ENCODE measurements at places on chromosomes 2 and 18.

DNA sequence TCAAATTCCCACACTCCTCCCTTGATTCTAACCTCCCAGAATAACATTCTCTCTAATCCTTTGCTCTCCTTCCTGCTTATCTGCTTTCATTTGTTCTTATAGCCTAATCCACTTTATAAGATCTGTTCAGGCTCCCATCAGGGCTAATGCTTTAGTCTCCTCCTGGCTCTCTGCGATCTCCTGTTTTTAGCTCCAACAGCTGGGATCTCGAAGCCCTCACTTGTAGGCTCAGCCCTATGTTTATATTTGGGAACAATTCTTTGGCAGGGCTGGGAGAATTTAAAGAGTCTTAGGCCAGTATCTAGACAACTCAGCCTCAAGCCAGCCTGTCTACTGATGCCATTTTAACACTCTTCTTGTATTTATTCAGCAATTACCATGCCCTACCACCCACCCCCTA lies 27.2 kb upstream of the RAPH1 start:
- DNase-seq, result no peak

DNA sequence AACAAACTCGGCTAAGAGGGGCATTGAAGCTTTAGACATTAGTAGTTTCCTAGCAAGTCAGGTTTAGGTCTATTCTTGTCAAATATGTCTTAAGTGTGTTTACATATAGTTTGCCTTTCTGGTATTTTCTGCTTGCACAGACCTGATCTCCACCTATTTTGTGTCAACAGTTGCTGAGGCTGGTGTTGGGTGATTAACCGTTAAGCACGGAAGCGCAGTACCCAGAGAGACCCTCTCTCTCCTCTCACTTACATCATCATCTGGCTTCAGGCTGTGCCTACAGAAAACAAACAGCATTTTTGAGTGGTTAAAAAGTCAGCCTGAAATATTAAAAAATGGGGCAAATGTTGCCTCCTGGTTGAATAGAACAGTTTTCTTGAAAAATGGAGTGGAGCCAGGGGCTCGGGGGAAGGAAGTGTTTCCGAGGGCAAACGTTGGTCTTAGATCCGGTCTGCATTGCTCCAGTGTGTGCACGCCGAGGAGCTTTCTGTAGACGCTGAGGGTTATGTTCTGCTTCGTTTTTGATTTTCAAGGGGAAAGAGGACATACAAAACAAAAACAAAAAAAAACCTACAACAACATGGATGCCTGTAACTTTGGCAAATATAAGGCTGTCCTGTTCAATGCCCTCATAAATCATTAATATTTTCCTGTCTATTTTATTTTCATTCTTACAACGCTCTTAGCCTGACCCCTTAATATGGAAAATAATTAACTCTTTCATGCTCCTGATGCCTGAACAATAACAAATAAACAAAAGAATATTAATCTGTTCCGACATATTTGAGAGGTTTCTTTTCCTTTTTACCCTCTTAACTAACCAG lies 120.8 kb downstream of the MEIS1 start:
- no peak for DNase-seq

GRCh38 chr2:238286551-238286950 lies 1.9 kb downstream of the PER2 start:
- DNase-seq, result no peak

GRCh38 chr2:238290091-238290509 lies 1.7 kb upstream of the PER2 start:
- DNase-seq, result no peak

DNA sequence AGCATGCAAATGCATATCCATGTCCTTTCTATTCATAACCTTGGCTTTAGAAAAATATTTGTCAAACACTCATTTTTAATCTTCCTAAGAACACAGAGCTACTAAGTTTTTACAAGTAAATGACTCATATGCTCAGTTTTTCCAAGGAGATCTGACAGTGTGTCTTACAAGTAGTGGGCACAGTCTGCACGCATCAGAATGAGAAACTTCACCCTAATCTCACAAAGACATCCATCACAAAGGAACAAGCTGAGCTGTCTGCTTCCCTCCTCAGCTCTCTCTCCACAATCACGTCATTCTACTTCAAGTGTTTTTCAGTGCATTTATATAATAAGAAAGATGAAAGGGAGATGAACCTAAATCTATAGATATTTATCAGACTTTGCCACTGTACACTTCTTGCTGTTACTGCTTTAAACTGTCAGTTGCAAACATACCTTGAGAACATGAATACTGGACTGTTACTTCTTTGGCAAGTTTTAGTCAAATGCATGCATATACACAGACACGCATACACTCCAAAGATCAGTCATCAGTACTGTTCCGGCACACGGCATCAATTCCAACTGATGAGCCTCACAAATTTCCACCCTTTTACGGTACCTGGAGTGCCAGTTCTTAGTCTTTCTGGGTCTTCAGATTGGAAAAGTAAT lies 75.7 kb downstream of the RBMS1 start:
- DNase-seq, result no peak

GRCh38 chr2:20704886-20705285 lies 37.9 kb downstream of the GDF7 start:
- no peak for DNase-seq

DNA sequence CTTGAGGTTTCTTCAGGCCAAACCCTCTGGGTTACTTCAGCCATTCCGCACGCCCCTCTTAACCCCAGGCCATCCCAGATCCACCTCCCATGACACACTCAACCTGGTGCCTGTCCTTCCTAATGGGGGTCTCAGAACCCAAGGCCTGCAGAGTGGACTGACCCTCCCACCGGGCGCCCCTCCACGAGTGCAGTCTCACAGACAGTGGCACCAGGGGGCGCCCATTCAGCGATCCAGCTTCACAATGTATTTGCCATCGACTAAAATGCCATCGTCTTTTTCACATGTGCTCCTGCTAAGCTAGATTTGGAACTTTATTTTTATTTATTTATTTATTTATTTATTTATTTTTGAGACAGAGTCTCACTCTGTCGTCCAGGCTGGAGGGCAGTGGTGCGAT lies 38.5 kb downstream of the INPP5D start:
- peak; percentile 27 for DNase-seq

- DNase-seq, result no peak
Measured at GRCh38 chr18:76604935-76605240, 109.8 kb upstream of the ZNF516 start.

DNA sequence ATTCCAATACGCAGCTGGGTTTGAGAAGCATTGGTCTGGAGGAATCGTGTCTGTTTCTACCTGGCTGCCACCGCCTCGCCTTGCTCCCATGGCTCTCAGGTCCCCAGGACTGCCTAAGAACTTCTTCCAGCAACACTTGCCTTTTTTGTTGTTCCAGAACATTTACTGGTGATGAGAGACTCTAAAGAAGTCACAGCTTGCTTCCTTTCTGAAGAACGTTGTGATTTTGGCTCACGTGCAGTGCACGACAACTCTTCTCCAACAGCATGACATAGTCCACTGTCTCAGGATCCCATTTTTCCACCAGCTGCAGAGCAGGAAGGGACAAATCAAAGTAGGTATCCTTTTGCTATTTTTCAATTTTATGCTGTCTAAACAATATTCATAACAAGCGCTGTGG lies 940.9 kb downstream of the SLC4A3 start:
- no peak for DNase-seq

GRCh38 chr2:59449274-59449673 lies 1104.2 kb downstream of the BCL11A start:
- no peak for DNase-seq

DNA sequence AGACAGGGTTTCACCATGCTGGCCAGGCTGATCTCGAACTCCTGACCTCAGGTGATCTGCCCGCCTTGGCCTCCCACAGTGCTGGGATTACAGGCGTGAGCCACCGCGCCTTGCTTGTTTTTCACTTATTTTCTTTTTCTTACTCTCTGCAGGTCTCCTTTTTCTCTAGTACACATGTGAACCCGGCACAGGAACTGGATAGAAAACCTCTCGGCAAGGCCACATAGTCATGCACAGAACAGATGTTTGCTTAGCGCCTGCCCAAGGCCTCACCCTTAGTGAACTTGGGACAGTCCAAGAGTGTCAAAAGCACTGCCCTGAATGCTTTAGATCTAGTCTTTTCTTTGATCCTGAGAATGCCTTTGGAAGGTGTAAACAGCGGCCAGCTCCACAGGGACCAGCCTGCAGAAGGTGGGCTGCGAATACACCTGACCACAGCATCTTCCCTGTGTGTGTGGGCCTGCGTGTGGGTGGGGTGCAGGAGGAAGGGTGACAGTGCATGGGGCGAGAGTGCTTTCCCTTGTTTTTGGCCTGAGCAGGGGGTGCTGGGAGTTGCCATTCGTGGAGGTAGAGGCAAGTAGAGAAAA lies 27.0 kb downstream of the IMPA2 start:
- DNase-seq, result no peak

DNA sequence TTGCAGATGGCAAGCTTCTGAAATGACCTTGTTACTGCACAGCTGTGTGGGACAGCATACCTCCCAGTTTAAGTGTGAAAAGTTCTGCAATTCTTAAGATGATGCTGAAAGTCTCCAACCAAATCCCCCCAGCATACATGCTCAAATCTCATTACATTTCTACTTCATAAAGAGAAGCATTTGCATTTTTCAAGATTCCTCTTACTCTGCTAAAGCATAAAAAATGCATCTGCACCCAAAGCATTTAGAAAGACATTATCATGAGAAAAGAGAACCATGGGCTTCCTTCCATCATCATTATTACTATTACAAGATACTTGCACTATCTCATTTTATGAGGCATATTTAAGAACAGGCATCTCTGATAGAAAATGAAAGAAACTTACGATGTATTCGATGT lies 236.9 kb upstream of the REV1 start:
- DNase-seq, result no peak

DNA sequence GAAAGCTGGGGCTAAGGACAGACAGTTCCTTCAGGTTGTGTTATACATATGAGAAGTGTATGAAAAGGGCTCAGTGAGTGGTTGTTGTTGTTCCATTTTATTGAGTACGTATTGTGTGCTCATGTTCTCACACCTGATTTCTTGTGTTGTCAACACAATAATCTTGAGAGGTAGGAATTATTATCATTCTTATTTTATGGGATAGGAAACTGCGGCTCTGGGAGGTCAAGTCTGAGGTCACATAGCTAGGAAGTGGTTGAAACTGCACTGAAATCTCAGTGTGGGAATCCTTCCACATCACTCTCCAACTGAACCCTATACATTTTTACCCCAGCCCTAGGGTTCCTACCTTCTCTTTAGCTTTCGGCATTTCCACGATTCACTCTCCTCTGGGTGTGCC lies 124.2 kb upstream of the CXCR4 start:
- no peak for DNase-seq

- no peak for DNase-seq
Measured at GRCh38 chr2:43553341-43553855, 42.4 kb downstream of the THADA start.

- DNase-seq, result no peak
Measured at GRCh38 chr2:39838589-39838988, 59.5 kb upstream of the THUMPD2 start.

DNA sequence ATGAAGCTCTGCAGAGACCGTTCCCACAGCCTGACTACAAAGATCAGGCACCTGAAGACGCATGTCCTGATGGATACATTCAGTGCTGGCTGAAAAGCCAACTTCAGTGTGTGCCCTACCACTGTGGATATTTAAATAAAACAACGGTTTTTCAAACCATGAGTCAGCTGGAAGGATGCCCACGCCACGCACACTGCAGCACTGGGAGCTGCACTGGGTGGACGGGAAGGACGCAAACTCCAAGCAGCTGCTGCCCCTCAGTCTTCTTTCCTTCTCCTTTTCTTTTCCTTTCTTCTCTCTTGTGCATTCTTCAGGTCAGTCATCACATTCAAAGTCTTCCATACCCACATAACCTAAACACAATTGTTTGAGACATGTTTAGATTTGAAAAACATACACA lies 7.9 kb downstream of the TMEM18 start:
- DNase-seq, result no peak

DNA sequence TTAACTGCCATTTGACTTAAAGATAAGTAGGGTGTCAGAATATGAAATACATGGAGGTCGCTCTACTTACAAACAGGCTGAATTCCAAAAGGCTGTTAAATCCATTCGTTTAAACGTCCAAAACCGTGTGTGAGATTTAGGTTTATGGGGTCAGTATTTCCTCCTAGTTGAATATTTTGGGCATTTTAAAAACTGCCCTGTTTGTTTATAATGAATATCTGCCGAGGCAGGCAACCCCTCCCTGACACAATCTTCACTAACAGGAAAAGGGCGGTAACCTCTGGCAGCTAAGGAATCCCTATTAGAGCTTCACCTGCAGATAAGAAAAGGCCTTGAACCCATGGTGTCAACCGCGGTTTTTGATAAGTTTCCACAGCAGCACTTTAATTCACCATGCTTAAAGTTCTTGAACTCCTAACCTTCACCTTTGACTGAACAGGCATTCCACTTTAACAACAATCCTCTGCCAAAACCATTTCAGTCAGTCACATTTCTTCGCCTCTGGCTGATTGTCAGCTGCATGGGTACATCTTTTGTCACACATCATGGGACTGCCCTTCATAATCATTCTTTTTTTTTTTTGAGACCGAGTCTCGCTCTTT lies 17.8 kb downstream of the TRAK2 start:
- no peak for DNase-seq

GRCh38 chr18:25233528-25234321 lies 118.2 kb downstream of the ZNF521 start:
- no peak for DNase-seq

DNA sequence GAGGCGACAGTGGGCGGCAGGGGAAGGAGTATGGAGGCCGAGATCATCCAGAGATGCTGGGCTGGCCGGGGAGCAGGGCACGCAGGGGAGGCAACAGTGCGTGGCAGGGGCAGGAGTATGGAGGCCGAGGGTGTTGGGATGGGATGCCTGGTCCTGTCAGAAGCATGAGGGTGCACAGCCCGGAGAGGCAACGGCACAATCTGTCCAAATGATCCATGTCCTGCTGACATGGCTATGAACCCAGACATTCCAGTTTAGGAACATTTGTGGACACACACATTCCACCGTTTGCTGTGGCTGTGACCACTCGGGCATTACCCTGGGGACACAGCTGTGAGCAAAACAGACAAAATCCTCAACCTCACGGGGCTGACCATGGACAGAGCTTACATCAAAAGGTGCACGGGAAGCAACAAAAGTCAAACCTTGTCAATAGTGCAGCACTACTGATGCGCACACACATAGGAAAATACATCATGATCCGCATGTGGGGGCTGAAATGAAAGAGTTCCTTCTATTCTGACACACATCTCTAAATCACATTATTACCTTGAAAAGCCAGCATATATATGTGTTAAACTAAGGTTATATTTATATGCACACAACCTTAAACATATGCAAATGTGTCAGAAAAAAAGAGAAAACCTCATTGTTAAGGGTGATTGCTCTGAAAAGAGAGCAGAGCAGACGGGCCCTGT lies 144.0 kb upstream of the GPC1 start:
- DNase-seq, result no peak

DNA sequence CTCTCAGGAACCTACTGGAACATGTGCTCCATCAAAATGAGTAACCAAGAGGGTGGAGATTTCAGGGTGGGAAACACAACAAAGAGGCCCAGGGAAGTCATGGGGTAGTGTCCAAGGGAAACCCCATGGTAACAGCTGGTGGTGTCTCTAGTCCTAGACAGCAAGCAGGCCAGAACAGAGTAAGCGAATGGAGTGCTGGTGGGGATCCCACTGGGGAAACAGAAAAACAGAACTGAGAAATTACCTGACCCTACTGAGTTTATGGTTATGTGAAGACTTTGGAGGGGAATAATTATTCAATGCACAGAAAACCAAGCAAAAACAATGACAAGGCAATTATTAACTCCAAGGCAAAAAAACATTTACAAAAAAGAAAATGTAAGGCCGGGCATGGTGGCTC lies 16.9 kb downstream of the ERCC3 start:
- no peak for DNase-seq
